Activated CD4-positive, alpha-beta T cell treated with anti-CD3 and anti-CD28 coated beads for 1 hour (primary cell): ENCODE measurements at places on chromosomes 7 and 10.

- no peak for DNase-seq
Observed at GRCh38 chr10:117053482-117053881, 48.5 kb upstream of the SHTN1 start.

GRCh38 chr7:99404235-99404976 lies 4.0 kb downstream of the PDAP1 start:
- no peak for DNase-seq

GRCh38 chr10:123136221-123136805 lies 543 bp downstream of the HMX3 start:
- DNase-seq = no peak

DNA sequence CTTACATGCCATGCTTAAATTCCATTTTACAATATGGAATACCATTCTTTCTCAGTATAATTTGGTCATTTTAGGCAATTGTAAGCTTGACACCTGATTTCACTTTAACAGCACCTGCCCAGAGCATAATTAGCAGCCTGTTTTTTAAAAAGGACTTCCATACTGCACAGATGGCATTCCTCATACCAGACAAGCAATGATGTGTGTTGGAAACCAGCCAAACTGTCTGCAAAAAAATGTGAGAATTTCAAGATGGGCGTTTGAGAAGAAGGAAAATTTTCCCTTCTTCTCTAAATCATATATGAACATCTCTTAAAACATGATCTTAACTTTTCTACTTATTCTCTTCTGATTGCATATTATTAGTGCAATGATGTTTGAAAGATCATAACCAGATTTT lies 40.4 kb upstream of the AGMO start:
- DNase-seq = no peak

- no peak for DNase-seq
Observed at GRCh38 chr7:117195361-117196029, 127.4 kb downstream of the WNT2 start.

DNA sequence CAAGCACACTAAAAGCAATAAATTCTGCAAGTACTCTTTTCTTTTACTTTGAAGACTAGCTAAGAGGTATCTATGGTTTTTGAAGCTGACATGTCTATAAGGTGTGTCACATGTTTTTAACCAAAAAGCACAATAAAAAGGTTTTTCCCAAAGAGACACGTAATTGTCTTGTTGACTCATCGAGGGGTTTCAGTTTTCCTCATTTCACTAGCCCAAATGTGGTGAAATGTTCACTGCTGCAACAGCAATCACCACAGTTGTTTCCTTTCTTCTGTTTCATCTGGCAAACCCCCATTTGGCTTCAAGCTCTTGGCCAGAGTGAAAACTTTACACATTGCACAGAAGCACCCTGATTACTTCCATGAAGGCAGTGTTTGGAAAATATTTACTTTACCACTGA lies 3.8 kb upstream of the HOXA4 start:
- no peak for DNase-seq

GRCh38 chr7:130890176-130891020 lies 156.4 kb upstream of the KLF14 start:
- DNase-seq = no peak

DNA sequence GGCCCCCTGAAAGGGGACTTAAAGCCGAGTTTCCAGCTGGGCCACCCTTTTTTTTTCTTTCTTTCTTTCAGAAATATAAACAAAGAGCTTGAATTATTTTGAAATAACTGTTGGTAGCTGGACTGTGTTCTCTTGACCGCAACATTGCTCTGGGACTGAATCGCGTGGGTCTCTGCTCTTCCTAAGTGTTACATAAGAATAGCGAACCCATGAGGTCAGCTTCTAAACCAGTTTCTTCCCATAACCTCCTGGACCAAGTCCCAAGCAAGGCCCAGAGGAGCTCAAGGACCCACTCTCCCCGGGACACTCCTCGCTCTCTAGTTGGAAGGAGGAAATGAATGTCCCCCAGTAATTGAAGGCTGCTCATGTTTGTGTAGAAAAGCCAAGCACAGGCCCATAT lies 91.1 kb downstream of the CXCL12 start:
- no peak for DNase-seq

- DNase-seq = no peak
Observed at GRCh38 chr10:70915806-70916205, 27.4 kb upstream of the PCBD1 start.

DNA sequence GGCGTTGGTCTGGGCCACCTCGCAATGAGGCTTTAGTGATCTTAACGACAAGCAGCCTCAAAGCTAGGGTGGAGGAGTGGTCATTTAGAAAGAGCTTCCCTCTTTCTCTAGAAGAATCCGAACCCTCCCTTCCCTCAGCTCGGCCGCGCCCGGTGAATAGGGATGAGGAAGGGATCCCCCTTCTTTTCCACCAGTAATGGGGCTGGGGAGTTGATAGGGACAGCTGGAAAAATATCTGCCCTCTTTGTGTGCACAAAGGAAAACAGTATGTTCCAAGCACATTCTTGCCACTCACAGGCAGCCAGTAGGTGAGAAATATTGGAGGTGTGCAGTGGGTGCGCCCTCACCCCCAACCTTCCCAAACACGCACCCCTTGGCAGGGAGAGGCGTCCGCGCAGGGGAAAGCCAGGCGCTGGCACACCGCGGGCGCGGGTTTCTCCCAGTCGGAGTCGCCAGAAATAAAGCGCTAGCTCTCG lies 6.5 kb downstream of the DLX5 start:
- no peak for DNase-seq

DNA sequence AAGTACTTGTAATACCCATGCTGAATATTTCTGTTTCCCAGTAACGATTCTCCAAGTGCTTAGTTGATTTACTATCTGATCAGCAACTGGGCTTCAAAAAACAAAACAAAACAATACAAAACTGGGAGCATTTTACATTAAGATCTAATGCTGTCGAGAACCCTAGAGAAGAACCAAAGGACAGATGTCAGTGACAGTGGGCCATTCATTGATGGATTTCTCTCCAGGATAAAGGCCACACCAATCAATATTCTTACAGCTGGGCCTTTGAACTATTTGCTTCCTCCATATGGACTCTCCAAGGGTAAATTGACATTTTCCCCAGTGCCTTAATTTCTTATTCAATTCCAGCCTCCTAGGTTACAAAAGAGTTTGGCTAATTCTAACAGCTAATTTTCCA lies 217.5 kb downstream of the ADAM12 start:
- DNase-seq = no peak

DNA sequence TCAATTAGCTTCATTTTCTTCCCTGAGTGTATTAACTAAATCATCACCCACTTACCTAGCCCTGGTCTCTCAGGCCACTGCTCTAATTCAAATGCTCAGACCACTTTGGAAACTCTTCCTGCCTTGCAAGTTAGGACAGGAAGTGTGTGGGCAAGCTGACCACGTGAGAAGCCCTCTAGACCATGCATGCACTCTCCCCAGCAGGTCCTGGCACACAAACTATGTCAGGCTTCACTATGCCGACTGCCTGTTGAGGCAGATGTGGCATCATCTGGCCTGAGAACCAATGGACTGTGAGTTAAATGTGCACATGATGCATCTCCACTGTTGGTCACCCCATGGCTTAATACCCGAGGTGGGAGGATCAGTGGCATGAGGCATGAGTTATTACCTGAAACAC lies 439.6 kb downstream of the GRID1 start:
- DNase-seq = no peak

- DNase-seq = no peak
Observed at GRCh38 chr7:73869011-73869798, 8.2 kb downstream of the TMEM270 start.

DNA sequence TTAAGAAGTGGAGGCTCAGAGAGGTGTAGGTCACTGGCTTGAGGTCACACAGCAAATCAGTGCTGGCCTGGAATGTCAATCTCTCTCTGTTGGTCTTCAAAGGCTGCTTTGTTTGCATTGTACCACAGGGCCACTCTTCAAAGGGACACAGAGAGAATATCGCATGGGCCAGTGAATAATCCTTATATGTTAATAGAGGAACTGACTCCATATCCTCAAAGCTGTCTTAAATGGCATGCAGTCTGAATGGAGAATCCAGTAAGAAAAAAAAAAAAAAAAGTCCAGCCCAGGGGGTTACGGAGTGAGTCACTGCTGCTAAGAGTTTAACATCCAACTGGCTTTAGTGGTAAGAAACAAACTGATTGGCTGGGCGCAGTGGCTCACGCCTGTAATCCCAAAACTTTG lies 54.1 kb downstream of the NRAP start:
- no peak for DNase-seq

DNA sequence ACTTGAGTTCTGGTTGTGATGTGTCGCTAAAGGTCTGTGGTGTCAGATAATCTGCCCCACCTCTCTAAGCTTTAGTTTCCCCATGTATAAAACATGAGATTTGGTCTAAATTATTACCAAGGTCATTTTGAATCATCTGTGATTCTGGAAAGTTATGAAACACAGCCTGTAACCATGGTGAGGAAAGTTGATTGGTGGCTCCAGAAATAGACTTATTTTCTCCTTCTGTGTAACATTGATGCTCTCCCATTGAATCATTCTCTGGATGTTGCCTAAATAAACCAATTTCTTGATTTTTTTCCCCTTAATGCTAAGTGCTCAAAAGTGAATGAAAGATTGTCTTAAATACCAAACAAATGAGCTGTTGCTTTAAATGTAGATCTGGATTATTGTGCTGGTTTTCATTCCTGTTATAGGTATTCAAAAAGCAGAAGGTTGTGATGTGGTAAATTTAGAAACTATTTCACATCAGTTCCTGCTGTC lies 30.0 kb upstream of the PCGF5 start:
- no peak for DNase-seq

DNA sequence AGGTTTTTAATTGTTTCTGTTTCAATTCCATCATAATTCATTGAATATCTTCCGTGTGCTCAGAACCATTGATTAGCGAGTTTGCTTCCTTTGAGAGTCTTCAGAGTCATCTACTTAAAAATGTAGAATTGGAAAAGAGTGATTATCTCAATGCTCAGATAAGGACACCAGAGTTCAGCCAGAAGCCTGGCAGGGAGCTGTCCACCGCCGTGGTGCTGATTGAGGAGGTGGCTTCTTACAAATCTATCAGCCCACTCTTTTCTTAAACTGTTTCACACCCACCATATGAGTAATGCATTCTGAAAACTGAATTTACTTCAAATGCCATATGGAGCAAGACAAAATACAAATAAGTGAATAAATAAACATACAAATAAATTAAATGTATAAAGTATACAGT lies 79.3 kb downstream of the INSYN2A start:
- no peak for DNase-seq

DNA sequence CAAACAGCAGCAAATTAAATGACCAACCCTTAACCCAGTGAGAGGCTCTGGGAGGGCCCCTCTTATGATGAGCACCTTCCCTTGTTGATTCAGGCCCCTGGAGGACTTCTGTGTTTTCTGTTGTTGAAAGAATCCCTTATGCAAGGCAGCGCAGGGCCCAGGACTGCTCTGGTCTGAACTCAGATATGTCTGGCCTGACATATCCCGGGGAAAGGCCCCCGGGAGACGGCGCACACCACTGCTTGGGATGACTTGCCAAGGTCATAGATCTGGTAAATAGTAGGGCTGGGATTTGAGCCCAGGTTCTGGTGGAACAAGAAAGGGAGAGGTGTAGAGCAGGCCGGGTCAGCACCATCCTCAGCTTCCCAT lies 124.0 kb downstream of the AOAH start:
- DNase-seq = no peak

DNA sequence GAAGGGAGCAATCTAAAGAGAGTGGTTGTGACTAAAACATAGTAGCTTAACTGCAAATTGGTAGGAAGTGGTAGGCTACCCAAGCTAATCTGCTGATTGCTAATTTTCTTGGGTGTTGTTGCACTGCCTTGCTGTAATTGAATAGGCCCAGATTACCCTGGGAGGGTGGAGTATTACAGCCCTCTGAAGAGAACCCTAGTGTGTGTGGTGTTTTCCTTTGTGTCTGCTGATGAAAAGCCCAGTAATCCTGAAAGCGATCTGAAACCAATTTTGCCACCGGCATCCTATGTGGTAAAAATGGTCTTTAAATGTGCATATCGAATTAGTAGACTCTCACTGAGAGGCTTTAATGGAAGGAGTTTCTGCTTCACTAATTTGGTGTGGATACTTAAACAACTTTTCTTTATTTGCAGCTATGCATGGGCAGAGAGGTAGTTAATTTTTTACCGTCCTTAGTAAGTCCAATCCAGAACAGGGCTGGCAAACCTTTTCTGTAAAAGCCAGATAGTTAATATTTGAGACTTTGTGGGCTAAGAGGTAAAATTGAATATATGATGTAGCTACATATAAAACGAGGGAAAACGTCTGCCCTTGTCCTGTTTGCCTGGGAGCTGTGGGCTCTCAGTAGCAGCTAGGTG lies 92.5 kb downstream of the CSTF2T start:
- DNase-seq = no peak

DNA sequence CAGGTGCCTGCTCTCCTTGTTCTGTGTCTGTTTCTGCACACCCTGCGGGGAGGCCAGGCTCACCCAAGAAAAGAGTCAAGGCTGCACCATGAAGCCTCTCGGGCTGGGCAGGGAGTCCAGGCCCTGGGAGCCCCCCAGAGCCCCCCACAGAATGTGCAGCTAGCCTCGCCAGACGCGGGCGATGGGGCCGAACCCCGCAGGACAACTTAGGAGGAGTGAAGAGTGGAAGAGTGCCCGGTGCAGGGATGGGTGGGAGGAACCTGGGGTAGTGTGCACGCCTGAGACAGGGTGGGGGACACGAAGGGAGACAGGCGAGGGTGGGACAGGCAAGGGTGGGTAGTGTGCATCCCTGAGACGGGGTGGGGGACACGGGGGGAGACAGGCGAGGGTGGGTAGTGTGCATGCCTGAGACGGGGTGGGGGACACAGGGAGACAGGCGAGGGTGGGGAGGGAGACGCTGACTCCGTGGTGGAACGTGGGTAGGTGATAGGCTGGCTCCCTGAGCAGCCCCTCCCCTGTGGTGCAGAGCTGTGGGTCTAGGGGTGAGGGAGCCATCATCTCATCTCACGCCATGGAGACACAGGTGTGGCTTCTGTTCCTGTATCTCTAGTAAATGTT lies 615.4 kb downstream of the DNAJB6 start:
- DNase-seq = no peak

DNA sequence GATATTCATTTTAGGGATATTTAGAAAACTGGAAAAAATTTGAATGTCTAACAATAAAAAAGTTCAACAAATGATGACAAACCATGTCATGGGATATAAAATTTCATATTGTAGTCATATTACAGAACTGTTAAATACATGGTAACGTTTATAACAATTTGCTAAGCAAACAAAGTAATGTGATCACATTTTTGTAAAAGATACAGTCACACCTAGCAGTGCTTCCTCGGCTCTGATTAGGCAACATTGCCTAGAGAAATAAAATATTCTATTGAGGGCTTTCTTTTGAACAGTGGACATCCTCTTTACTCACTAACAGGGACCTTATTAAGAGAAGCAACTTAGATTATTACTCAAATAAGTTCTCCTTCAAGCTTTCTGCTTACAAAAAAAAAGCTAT lies 605.5 kb downstream of the GATA3 start:
- no peak for DNase-seq
